ENCODE measurements at places on chromosomes 13 and 19. TPM values are rescaled to one million over a fixed set of nuclear protein-coding genes. Genes with fewer than 3 reads are reported as not detected.

Gene C19orf33
- total RNA-seq, result not detected

Gene ZNF563
- 3.0 TPM for total RNA-seq

Gene COX6B2
- total RNA-seq, result not detected

Gene CPB2
- not detected for total RNA-seq

Gene GPI
- total RNA-seq, result 162 TPM

Gene CEBPG
- 63.0 TPM for total RNA-seq

Data from uterine smooth muscle cell (primary cell).